Ascending aorta (tissue), 2 donors: ENCODE measurements at places on chromosomes 5 and 9.

DNA sequence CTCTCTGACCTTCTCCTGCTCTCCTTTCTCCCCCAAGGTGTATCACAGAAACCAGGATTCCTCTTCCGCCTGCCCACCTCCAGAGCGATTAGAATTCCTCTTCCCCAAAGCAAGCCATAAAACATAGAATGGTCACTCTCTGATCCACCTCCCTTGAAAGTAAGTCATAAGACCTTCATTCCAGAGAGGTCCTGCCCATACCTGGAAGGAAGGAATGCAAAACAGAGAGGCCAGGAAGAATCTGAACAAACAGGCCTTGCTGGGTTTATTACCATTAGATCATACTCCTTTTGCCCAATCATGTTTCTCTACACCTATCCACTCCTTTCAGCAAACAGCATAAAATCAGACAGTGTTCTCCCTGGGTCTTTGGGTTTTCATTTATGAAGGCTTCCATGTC lies 21.0 kb downstream of the CDKL3 start:
- no peaks in the 10 kb centered on the region for H3K4me1 ChIP-seq
- no peak overlapping the region for H3K4me3 ChIP-seq
- no peaks in the 10 kb centered on the region for H3K27me3 ChIP-seq

DNA sequence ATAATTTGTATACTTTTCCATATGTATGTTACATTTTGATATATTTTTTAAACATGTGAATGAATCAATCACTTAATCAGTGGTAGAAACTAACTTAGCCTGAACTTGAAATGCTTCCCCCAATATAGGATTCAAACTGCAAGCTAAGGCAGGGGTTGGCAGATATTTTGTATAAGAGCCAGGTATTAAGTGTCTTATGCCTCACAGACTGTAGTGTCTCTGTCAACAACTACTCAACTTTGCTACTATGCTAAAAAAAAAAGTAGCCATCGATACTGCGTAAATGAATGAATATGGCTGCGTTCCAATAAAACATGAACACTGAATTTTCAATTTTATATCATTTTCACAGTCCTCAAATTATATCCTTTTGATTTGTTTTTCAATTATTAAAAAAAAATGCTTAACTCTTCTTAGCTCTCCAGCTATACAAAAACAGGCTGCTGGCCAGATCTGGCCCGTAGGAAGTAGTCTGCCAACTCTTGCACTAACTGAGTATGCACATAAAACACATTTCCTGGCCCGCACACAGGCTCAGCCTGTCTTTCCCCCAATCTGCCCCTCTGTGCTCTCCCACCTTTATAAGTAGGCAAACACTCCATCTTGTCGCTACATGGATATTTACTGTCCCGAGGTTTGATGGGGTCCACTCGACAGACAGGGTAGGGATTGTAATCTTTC lies 91.8 kb downstream of the SAXO1 start:
- H3K27ac ChIP-seq, result no peak overlapping the region
- no peaks in the 10 kb centered on the region for H3K4me1 ChIP-seq
- no peaks in the 10 kb centered on the region for H3K36me3 ChIP-seq
- DNase-seq, result no peak
- no peaks in the 10 kb centered on the region for H3K27me3 ChIP-seq

DNA sequence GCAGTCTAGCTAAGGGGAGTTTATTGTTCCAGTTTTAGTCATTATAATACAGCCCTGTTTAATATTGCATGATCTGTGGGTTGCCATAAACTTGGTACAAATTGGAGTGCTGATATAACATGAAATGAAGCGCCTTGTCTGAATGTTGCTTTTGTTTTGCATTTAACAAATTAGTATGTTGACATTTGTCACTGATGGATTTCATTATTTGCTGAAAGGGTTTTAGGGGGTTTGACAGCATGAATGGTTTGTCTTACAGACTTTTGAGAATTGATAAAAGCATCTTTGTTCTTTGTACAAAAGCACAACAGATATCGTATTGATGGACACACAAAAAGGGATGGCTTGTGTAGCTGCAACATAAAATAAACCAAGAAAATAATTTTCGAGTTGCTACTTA lies 178.3 kb downstream of the AOPEP start:
- no peak overlapping the region for H3K4me3 ChIP-seq
- no peaks in the 10 kb centered on the region for H3K27me3 ChIP-seq
- peak overlapping the region; percentile 35 for H3K27ac ChIP-seq

DNA sequence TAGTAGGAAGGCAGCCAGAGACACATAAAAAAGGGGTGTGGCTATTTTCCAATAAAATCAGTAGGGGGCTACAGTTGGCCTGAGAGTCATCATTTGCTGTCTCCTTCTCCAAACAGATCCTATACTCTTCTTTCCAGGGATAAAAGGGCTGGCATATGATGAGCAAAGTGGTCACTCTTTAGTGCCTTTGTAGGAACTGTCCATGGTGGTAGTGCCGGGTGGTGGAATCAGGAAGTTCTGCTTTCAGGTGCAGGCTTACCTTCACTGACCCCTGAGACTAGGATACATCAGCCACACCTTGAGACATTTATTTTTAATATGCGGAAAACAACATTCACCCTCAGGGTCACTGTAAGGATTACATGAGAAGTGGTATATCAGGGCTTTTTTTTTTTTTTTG lies 80.8 kb downstream of the ASTN2 start:
- H3K36me3 ChIP-seq, result no peaks in the 10 kb centered on the region
- no peak overlapping the region for H3K27ac ChIP-seq
- no peak for DNase-seq
- H3K27me3 ChIP-seq, result no peaks in the 10 kb centered on the region

- H3K36me3 ChIP-seq, result no peaks in the 10 kb centered on the region
- H3K4me3 ChIP-seq, result no peak overlapping the region
- no peak for DNase-seq
- no peaks in the 10 kb centered on the region for H3K4me1 ChIP-seq
- H3K27me3 ChIP-seq, result no peaks in the 10 kb centered on the region
Measured at GRCh38 chr5:105639068-105639467, 2031.7 kb downstream of the EFNA5 start.
